ENCODE measurements at places on chromosomes 4 and X. TPM values are rescaled to one million over a fixed set of nuclear protein-coding genes. Genes with fewer than 3 reads are reported as not detected.

DNA sequence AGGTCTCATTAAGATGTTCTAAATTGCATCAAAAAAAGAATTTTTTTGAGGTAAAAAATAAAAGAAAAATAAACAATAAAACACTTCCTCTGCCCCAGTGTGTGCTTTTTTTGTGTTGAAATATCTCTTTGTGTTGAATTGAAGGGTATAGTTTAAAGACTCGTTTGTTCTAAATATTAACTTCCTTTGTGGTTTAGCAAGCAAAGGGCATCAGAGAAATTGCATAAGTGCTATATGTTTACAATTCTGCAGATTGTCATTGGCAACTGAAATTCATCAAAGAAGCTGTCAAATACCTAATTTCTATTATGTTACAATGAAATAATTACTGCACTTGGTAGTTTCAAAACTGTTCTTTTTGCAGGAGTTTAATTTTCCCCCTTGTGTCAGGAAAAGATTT is 260.5 kb downstream of the DKK2 start:
- no peak for DNase-seq

DNA sequence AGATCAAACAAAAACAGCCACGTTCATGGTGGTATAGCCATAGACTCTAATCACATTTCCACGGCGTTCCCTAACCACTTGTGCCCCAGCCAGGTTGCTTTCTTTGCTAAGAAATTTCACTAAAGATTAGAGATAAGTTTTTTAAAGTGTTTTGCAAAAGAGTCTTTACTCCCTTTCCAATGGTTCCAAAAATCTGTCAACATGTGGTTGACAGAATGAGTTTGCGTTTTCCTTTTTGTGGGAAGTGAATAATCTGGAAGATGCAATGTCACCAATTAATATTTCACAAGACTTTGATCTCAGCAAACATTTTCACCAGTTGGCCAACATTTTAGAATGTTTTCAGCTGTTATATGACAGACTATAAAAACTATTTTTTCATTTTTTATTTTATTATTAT is 35.3 kb downstream of the CXCL1 start:
- DNase-seq: no peak

DNA sequence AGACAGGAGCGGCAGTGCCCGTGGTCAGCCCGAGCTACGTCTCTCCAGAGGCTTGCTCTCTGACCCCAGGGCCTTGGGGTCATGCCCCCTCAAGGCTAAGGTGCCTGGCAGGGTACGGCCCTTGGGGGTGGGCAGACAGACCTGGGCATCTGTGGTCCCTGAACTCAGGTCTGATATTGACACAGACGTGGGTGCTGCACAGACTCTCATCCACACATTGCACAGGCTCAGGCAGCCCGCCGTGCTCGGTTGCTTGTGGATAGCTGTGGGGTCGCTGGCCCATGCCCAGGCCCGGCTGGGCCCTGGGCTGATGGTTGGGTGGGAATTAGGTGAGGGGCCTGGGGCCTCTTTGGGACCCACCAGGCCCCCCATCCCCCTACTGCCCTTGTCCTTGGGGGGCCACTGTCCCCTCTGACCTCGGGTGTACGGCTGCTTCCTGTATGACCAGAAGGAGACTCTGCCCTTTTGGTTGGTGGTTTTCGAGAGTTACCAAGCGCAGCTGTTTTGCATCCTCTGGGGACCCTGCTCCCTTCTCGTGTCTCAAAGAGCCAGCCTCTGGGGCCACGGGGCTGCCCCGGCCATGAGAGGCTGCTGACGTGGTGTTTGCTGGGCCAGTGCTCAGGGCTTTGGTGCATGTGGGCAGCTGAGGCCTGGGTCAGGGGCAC is 10.1 kb downstream of the FGFRL1 start:
- no peak for DNase-seq

- DNase-seq: no peak
Observed at GRCh38 chrX:16386126-16386525, 218.8 kb downstream of the MAGEB17 start.

DNA sequence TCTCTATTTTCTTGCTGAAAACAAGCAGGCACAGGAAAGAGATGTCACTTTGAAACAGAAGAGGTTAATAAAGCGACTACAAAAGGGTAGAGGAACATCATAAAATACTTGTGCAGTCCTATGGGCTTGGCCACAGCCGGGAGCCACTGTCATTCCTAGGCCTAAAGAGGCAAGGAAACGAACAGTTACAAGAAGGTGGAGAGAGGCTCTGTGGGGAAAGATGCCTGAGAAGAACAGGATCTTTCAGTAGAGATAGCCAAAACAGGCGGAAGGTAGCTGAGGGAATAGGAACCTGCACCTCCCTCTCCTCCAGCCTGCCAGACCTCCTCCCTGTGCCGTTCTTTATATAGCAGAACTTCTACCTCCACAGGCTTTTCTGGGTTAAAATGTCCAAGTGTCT is 57.4 kb upstream of the ARSJ start:
- DNase-seq: no peak

GRCh38 chr4:76616526-76616925 is 181.5 kb downstream of the SHROOM3 start:
- DNase-seq: no peak

- DNase-seq: no peak
Observed at GRCh38 chr4:54942721-54943120, 182.7 kb downstream of the KDR start.

DNA sequence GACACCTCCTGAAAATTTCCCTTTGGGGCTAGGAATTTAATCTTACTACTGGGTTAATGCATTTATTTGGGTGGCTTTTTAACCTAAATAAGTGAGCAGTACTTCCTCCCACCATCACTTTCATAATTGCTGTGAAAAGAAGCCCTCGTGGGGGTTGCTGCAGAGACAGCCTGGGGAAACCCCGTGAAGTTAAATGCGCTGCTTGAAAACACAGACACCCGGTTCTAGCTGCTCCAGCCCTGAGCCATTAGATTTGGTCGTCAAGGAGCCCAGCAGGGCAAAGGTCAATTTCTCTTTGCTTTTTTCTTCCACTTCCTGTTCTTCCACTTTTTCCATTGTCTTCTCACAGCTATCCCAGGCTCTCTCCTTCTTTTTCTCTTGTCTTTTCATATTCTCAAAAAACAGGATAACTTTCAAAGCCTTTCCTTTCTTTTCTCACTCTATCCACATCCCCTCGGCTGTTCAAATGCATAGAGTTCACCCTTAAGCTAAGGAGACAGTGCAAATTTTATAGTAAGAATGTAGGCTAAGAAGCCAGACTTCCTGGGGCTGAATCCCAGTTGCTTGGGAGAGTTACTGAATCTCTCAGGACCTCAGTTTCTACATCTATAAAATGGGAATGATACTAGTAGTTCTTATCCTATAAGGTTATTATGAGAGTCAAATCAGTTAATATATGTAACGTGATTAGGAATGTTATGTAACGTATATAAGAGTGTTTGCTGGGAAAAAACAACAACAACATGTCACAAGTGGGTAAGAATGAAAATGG is 91.5 kb upstream of the ZNF827 start:
- DNase-seq: no peak

DNA sequence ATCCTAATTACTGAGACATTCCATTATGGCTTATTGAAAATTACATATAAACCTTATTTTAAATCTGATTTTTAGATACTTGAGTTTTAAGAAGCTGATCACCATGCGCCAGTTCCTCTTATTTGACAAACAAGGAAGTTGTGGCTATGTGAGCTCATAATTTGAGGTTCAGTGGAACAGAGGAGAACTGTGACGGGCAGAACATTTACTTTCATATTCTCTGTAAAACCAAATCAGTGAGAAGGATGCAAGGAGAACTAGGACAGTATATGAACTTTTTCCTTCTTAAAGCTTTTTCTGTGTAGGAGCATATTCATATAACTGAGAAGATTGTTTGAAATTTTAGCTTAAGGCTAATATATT is 25.3 kb downstream of the STIM2 start:
- DNase-seq: no peak

- no peak for DNase-seq
Observed at GRCh38 chr4:162061214-162061613, 102.6 kb downstream of the FSTL5 start.

DNA sequence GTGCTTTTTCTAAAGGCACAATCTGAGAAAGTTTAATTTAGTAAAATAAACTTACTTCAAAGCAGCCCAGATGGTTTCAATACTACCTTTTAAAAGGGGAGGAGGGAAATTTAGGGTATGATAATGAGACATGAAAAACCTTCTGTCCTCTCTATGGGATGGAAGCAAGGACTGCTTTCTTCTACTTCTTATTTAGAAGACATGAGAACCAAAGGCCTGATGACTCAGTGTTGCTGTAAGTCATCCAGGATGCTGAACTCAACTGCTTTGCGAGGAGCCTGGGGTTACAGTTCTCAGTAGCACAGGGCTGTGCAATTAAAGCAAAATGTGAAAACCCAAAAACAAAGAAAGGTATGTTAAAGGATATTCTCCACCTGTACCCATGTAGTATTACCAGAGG is 140.8 kb upstream of the EDNRA start:
- DNase-seq: no peak

DNA sequence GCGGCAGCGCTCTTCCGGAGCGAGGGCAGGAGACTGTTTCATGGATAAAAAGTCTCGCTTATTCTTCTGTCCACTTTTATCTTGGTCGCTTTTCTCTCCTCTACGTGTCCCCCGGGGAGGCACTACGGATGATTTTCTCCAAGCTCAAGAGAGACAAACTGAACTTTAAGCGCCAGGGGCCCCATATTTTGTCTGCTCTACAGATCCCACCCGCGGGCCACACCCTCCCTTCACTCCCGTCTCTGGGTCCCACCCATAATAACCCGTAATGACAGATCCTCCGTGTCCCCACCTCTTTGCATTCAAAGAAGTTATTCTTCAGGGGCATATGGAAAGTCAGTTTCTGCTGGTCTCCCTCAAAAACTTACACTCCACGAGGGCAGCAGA is at the start of gene CORIN:
TSS of gene CORIN (minus strand) at position 160 of the 387 bp plus-strand sequence. CDS start at position 42, 118 bp downstream.
- DNase-seq: no peak

DNA sequence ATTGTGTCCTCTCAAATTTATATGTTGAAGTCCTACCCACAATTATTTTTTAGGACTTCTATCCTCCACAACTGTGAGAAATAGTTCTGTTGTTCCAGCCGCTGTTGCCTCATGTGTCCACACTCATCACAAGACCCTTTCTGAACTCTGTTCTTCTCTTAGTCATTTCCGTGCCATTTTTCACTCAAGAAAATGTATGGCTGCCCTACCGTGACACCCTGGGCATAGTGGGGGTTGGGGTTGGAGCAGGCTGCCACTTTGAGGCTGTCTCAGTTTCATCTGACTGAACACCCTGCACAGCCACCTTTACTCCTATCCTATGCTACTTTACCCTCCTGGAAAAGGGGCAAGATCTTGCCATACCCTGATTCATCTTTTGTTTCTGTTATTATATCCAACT is 319.1 kb downstream of the TENM3 start:
- DNase-seq: no peak

GRCh38 chr4:186772936-186773487 is 49.4 kb upstream of the FAT1 start:
- DNase-seq: no peak

- no peak for DNase-seq
Observed at GRCh38 chr4:69239557-69240168, 25.1 kb upstream of the UGT2B11 start.

DNA sequence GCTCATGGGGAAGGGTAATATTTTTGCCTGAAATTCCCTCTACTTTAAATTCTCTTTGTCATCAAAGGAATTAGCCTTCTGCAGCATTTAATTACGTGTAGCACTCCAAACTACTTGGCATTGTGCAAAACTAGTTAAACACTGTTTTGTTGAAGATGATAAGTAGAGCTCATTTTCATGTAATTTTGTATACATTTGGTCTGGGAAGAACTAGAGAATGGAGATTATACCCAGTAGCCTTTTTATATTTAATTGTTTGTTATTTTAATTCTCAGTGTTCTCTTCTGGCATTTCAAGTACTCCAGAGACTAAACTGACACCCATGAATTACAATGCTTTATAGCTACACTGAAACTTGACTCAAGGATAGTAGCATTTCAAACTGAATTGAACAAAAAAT is 211.5 kb upstream of the SMIM31 start:
- DNase-seq: no peak

GRCh38 chr4:148540622-148541326 is 98.6 kb upstream of the NR3C2 start:
- DNase-seq: no peak

DNA sequence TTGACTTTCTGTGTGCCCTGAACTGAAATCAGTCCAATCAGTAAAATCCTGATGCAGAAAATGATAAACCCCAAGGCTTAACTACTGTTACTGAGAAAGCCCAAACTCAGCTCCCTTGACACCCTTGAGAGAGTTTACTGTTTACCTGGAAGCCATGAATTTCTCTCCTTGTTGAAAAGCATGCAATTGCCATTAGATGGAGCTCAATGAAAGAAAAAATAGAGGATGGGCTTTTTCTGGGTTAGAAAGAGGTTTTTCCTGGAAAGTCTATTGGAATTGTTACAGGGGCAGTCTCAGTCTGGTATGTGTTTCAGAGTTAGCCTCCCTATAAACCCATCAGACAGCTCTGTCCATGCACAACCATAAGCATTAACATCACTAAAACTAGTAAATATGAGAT is 66.4 kb upstream of the C4orf54 start:
- DNase-seq: no peak

DNA sequence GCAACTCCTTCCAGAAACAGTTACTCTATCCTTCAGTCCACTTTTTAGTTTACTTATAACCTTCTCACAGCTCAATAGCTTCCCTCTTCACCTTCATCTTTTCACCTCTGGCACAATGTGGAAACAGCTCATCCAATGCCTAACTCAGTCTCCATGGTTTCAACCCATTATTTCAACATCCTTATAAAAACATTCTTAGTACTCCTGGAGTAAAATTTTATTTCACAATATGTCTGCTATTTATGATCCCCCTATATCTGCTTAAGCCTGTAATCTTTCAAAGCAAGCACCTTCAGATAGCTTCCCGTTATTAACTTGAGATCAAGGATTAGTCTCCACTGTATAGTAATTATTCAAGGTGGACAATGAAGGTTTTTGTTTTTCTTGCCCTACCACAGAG is 156.3 kb downstream of the GASK1B start:
- no peak for DNase-seq

DNA sequence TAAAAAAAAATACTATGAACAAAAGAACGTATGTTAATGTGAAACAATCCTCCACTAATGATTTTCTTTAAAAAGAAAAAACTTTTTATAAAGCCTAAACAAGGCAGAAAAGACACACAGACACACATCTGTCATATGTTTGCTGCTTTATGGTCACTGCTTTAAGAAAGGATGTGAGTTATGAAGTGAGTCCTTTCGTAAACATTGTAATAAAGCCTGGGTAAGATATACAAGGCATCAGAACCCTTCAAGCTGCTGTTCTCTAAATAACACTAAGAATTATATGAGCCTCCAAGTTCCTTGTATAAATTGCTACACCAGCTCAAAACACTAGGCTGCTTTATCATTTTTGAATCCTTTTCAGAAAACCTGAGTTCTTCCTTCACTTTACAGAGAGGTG is 81.6 kb downstream of the FBXO8 start:
- no peak for DNase-seq

- no peak for DNase-seq
Observed at GRCh38 chrX:32877592-32877991, 333.8 kb downstream of the DMD start.

PNMA6A gene
- total RNA-seq: 23.2 TPM

UGT2B11 gene
- total RNA-seq: not detected

NOP14 gene
- 6.1 TPM for total RNA-seq

RPGR gene
- 4.5 TPM for total RNA-seq

CAMK2D gene
- total RNA-seq: 69.7 TPM

PLK4 gene
- total RNA-seq: 8.2 TPM

MSX1 gene
- 2.9 TPM for total RNA-seq

GAR1 gene
- 3.7 TPM for total RNA-seq
